ENCODE measurements at places on chromosomes 5 and 9. TPM values are rescaled to one million over a fixed set of nuclear protein-coding genes. Genes with fewer than 3 reads are reported as not detected.

- H3K27me3 ChIP-seq, result no peaks in the 10 kb centered on the region
- peaks cover 2% of the 10 kb centered on the region for H3K4me1 ChIP-seq
- DNase-seq, result no peak
- no peak overlapping the region for H3K27ac ChIP-seq
These were observed 18.1 kb downstream of the LPCAT1 start for GRCh38 chr5:1505506-1506241.

GRCh38 chr5:77379558-77380061 lies 112.5 kb downstream of the WDR41 start:
- H3K36me3 ChIP-seq, result no peaks in the 10 kb centered on the region
- no peak overlapping the region for H3K27ac ChIP-seq
- H3K4me1 ChIP-seq, result no peaks in the 10 kb centered on the region
- no peak overlapping the region for H3K4me3 ChIP-seq
- no peaks in the 10 kb centered on the region for H3K27me3 ChIP-seq
- DNase-seq, result no peak

DNA sequence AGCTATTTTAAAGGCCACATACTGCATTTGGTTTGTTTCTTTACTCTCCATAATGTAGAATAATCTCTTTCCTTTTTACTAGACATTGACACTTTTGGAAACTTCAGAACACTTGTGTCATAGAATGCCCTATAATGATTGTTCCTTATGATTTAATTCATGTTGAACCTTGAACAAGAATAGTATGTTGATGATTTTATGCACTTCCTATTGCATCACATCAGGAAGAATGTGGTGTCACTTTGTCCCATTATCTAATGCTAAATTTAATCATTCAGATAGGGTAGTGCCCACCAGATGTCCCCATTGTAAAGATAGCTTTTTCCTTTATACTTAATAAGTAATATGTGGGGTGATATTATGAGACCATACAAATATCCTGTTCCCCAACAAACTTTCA lies 19.4 kb upstream of the DEPDC1B start:
- no peak for DNase-seq
- no peaks in the 10 kb centered on the region for H3K36me3 ChIP-seq

- H3K4me3 ChIP-seq, result no peak overlapping the region
- H3K4me1 ChIP-seq, result no peaks in the 10 kb centered on the region
- no peak overlapping the region for H3K27ac ChIP-seq
- DNase-seq, result no peak
These were observed 9.3 kb downstream of the TPPP start for GRCh38 chr5:683551-684481.

GRCh38 chr5:67358186-67358585 lies 161.6 kb upstream of the CD180 start:
- H3K27me3 ChIP-seq, result no peaks in the 10 kb centered on the region
- no peak overlapping the region for H3K27ac ChIP-seq
- no peaks in the 10 kb centered on the region for H3K36me3 ChIP-seq
- H3K4me1 ChIP-seq, result no peaks in the 10 kb centered on the region
- no peak overlapping the region for H3K4me3 ChIP-seq

DNA sequence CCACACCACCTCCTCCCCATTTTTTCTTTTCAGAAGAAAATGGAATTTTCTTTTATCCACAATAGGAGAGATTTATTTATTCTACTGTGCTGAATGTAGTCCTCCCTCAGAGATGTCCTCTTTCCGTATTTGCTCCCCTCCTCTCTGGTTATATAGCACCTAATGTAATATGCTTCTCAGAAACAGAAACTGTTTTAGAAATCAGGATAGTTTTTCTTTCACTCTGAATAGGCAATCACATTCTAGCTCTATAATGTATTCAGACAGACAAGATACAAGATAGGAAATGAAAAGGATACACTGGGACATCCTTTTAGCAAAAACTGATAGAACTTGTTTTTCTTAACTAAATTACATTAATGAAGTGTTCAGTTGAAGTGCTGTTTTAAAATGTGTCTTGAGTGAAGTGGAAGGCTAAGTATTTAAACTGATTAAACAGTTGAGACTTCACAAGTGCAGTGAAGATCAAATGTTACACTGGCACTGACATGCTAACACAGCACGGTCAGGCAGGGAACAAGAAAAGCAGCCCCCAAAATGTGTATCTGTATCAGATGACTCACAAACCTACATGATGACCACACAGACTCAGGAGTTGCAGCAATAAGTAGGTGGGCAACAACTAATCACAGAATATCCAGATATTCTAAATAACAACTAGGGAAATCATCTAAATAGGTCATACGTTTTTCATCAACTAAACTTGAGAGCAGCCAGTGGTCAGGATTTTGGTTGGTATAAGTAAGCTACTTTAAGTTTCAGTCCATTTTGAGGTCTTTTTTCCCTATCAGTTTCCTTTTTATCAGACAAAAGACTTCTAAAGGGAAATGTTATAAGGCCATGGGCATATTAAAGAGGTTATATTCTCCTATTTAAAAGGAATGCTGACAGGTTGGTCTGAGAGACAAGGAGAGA lies 260.4 kb downstream of the MLLT3 start:
- no peak for DNase-seq
- H3K4me1 ChIP-seq, result no peaks in the 10 kb centered on the region
- no peak overlapping the region for H3K27ac ChIP-seq
- no peaks in the 10 kb centered on the region for H3K27me3 ChIP-seq
- H3K4me3 ChIP-seq, result no peak overlapping the region

GRCh38 chr5:159602434-159602833 lies 272.1 kb upstream of the IL12B start:
- no peak for DNase-seq
- no peak overlapping the region for H3K27ac ChIP-seq
- no peak overlapping the region for H3K4me3 ChIP-seq

DNA sequence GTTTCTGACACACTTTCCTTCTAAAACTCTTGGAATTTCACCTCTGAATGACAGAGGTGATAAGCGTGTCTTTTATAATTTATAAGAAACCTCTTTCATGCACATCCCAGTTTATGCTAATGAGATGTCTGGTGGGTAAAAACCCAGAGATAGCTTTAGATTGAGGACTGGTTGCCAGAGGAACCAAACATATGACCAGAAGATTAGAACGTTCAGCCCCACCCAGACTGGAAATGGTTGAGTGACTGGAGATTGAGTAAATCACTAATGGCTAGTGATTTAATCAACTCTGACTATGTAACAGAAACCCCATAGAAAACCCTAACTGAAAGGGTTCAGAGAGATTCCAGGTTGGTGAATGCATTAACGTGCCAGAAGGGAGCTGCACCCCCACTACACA lies 69.2 kb downstream of the CDH18 start:
- no peak overlapping the region for H3K27ac ChIP-seq
- no peak overlapping the region for H3K4me3 ChIP-seq
- H3K4me1 ChIP-seq, result no peaks in the 10 kb centered on the region
- no peaks in the 10 kb centered on the region for H3K36me3 ChIP-seq

DNA sequence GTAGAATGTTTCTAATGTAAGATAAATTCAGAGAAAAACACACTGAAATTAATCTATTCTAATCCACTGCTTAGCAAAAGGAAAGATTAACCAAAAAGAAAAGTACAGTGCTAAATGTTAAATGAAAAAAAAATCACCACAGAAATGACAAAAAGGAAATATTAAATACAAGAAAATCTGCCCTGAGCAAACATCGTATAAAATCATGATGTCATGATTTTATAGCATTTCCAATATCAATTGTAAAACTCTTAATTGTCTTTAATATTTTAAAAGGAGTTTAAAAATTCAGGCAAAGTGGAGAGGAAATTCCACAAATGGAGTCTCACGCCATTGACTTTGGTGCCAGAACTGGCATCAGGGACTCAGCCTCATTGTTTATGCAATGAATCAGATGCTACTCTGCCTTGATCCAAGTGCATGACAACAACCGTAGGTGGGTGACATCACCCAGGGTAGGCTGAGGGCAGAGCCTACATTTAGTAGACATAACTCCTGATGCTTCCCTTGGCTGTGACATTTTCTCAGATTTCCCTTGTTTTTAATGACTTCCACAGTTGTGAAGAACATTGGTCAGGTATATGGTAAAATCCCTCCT lies 696.8 kb downstream of the SEMA5A start:
- no peaks in the 10 kb centered on the region for H3K4me1 ChIP-seq
- no peak overlapping the region for H3K27ac ChIP-seq
- H3K27me3 ChIP-seq, result no peaks in the 10 kb centered on the region
- DNase-seq, result no peak
- no peak overlapping the region for H3K4me3 ChIP-seq

- no peaks in the 10 kb centered on the region for H3K27me3 ChIP-seq
- no peak overlapping the region for H3K4me3 ChIP-seq
- DNase-seq, result no peak
- no peak overlapping the region for H3K27ac ChIP-seq
- no peaks in the 10 kb centered on the region for H3K4me1 ChIP-seq
- no peaks in the 10 kb centered on the region for H3K36me3 ChIP-seq
These were observed 296.8 kb downstream of the MRPS30 start for GRCh38 chr5:45105491-45105994.

GRCh38 chr5:66828046-66828547 lies 231.9 kb downstream of the MAST4 start:
- H3K4me3 ChIP-seq, result peak overlapping the region; percentile 30
- DNase-seq, result no peak

- DNase-seq, result peak; percentile 28
- H3K36me3 ChIP-seq, result peaks cover 19% of the 10 kb centered on the region
- H3K27me3 ChIP-seq, result no peaks in the 10 kb centered on the region
- no peak overlapping the region for H3K4me3 ChIP-seq
These were observed 45.0 kb upstream of the IPPK start for GRCh38 chr9:92714787-92715487.

The RBM22 gene
- polyA plus RNA-seq, result 10.9 TPM

The PCDHGA1 gene
- polyA plus RNA-seq, result 0.05 TPM

The PCDHA7 gene
- not detected for polyA plus RNA-seq

The SMIM27 gene
- 17.0 TPM for polyA plus RNA-seq

The GARIN3 gene
- polyA plus RNA-seq, result not detected

The SREK1IP1 gene
- polyA plus RNA-seq, result 22.0 TPM

The TPD52L3 gene
- not detected for polyA plus RNA-seq

Data from liver (tissue), 10 donors.